ENCODE measurements at places on chromosomes 13 and 19.

GRCh38 chr13:75864718-75865117 is 228.6 kb downstream of the LMO7 start:
- DNase-seq, result no peak

- no peak for DNase-seq
Observed at GRCh38 chr19:23957660-23958281, 43.1 kb downstream of the ZNF726 start.

DNA sequence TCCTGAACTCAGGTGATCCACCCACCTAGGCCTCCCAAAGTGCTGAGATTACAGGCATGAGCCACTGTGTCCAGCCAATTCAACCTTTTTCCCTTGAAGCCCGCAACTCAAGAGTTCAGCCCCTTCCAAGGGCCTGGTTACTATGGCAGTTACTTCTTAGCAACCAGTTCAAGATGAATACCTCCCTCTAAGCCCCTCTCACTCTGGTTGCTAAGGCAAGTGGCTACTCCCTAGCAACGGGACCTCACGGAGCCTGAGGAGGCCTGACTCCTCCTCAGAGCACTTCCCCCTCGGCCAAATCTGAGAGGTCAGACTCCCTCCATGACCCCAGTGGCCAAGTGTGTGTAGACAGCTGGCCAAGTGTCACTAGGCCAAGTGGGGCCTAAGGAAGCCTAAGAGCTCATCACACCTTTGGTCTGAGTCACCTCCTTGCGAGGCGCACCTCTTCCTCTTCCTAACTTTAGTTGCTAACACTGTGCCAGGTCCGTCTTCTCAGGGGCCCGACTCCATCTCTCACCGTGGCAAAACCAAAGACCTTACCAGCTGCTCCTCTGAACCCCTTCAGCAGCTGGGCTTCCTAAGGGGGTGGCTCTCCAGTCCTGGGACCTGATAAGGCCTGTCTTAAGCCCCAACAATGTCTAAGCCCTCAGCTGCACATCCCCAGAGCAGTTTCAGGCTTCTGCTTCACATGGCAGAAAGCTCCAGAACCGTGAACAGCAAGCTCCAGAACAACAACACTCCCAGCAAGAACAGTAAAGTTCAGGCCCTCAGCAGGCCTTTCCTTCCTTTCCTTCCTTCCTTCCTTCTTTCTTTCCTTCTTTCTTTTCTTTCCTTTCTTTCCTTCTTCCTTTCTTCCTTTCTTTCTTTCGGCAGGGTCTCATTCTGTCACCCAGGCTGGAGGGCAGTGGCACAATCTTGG is 9.6 kb downstream of the CD37 start:
- no peak for DNase-seq

DNA sequence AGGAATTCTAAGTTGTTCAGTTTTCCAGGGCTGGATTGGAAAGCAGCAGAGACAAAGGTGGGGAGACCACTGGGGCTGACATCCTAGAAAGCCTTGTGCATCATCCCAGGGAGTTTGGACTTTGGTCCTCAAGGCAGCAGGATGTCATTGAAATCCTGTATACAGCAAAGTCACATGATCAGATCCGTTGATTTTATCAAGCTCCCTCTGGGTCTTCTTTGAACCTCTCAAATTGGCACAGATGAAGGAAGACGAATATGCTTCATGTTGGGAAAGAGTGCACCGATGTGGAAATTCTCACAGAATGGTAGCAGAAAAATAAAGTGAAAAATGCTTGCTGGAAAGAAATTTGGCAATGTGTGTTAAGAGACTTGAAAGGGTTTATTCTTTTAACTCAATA is 149.8 kb upstream of the TMTC4 start:
- no peak for DNase-seq

DNA sequence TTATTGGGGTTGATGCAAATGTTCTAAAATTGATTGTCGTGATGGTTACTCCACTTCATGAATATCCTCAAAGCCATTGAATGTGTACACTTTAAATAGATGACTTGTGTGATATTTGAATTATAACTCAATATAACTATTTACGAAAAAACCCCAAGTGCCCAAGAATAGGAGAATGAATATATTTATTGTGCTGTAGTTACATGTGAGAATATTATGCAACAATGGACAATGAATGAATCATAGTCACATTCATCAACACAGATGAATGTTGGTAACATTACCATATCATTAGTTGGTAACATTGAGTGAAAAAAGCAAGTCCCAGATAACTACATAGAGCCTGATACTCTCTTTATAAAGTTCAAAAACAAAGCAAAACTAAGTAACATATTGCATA is 127.8 kb upstream of the UBL3 start:
- DNase-seq, result no peak

GRCh38 chr19:46025835-46026234 is 3.0 kb upstream of the PGLYRP1 start:
- peak; percentile 50 for DNase-seq

GRCh38 chr19:19551853-19552192 is 13.8 kb downstream of the CILP2 start:
- DNase-seq, result no peak

- no peak for DNase-seq
Observed at GRCh38 chr19:51600940-51601580, 29.1 kb downstream of the SIGLEC5 start.

DNA sequence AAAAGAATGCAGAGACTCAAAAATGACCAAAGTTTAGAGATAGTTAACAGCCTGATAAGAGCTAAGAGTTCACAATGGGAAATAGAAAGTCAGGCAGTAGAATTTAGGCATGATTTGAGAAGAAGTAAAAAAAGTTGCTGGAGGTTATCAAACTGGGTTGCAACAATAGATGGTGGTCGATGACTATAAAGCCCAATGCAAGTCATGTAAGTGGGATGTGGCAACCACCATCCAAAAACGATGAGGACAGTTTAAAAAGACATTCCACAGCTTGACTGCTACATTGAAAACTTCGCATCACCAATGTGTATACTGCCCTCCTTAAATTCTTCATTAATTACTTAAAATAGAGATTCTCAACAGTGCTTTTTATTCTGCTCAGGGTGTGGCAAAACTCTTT is 19.7 kb downstream of the ELF1 start:
- DNase-seq, result peak; percentile 87

- DNase-seq, result no peak
Observed at GRCh38 chr19:4431296-4431695, 26.3 kb downstream of the UBXN6 start.

DNA sequence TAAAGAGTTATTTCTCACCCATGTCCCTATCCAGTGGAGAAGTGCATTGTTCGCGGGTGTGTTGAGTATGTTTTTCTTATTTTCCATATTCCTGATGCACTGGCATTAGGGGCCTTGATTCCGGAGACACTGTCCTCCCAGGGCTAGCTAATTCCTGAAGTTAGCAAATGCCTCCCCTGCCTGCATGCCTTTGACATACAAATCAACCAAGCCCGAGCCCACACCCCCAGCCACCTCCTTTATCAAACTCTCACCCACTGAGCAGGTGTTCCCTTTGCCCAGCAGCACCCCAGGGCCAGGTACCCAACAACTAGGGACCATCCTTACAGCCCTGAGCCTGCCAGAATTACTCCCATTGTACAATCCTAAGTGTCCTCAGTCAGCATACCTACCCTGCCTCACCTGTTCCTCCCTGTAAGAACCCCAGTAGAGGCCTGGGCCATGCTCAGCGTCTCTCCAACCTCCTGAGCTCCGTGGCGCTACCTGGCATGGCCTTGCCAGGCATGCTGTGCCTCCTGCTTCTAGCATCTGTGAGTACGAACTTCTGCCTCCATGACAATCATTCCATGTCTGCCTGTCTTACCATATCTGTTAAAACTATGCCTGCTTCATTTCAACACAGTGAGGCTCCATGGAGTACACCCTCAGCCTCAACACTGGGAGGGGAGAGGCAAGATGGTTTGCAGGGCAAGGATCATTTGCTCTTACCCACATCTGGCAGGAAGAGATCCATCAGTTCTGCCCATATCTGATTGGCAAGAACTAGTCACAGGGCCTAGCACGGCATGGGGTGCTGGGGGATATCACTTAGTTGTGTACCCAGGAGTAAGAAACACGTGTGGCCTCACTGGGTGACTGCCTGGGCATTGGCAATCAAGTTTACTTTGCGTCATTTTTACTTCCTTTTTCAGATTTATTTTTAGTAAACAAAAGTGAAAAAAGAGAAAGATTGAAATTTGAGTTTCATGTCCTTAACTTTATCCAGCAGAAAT is 203.9 kb downstream of the SHISA2 start:
- peak; percentile 64 for DNase-seq

DNA sequence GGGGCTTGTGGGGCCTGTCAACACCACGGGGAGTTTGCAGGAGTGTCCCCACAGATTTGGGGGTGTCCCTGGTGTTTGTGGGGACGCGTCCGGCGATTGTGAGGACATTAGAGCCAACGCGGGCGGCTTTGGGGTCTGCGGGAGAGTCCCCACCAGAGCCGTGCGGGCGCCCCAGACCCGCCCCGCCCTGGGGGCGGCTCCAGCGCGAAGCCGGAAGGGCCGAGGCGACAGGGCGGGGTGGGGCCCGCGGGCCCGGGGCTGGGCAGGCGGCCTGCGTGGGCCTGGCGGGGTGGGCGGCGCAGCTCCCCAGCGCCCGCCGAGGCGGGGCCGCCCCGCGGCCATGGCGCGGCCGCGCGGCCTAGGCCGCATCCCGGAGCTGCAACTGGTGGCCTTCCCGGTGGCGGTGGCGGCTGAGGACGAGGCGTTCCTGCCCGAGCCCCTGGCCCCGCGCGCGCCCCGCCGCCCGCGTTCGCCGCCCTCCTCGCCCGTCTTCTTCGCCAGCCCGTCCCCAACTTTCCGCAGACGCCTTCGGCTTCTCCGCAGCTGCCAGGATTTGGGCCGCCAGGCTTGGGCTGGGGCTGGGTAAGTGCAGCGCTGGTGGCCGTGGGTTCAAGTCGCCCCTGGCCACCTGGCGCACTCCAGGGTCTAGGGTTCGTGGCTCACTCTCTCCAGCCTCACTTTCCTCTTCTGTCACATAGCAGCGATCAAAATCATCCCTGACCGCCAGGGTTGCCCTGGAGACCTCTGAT is 10.3 kb downstream of the PDE4A start:
- DNase-seq, result peak; percentile 57

DNA sequence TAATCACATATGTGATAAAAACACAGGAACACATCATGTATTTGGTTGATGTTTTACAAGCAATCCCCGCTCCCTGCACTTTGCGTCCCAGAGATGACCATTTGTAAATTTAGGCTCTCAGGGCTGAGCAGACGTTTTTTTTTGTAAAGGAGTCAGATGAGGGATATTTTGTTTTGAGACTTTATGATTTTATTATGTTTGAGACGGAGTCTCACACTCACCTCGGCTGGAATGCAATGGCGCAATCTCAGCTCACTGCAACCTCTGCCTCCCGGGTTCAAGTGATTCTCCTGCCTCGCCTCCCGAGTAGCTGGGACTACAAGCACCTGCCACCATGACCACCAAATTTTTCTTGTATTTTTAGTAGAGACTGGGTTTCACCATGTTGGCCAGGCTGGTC is 1.4 kb downstream of the TLE6 start:
- no peak for DNase-seq

GRCh38 chr19:56639217-56639616 is 3.7 kb upstream of the SMIM17 start:
- peak; percentile 48 for DNase-seq

DNA sequence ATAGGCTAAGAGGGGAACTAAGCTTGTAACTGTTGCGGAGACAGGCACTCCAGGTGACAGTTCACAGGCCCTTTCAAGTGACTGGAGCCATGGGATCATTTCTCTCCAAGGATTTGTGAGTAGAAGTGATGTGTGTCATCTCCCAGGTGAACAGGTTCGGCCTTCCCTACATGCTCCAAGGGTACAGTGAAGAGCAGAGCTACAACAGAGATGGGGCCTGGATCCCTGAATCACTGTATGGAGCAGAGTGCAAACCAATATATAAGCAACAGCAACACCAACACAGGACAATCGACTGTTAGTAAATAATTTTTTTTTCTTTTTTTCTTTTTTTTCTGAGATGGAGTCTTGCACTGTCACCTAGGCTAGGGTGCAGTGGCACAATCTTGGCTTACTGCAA is 15.0 kb downstream of the ZSCAN18 start:
- no peak for DNase-seq

GRCh38 chr13:113207890-113208420 is 514 bp downstream of the PCID2 start:
- DNase-seq, result peak; percentile 59

DNA sequence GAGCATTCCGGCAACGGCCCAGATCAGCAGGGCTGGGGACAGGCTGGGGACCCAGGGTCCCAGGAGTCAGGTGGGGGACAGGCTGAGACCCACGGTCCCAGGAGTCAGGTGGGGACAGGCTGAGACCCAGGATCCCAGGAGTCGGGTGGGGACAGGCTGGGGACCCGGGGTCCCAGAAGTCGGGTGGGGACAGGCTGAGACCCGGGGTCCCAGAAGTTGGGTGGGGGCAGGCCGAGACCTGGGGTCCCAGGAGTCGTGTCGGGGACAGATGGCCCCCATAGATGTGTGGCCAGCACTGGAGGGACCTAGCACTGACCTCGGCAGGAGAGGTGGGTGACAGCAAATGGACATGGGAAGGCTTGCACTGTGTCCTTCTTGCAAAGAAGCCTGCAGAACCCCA is 39.7 kb upstream of the SOX1 start:
- no peak for DNase-seq

GRCh38 chr19:22622020-22622419 is 12.1 kb upstream of the ZNF492 start:
- DNase-seq, result no peak

GRCh38 chr13:113275387-113275786 is 21.7 kb upstream of the LAMP1 start:
- DNase-seq, result peak; percentile 61

- no peak for DNase-seq
Observed at GRCh38 chr19:7815325-7815724, 14.7 kb upstream of the EVI5L start.

- DNase-seq, result no peak
Observed at GRCh38 chr19:21023901-21024300, 3.4 kb downstream of the ZNF430 start.

GRCh38 chr19:12766051-12766521 is 9.3 kb downstream of the HOOK2 start:
- peak; percentile 80 for DNase-seq

GRCh38 chr19:8416796-8417195 is 3.7 kb downstream of the MARCHF2 start:
- DNase-seq, result no peak

- DNase-seq, result peak; percentile 42
Observed at GRCh38 chr19:29771708-29772414, 39.9 kb upstream of the CCNE1 start.

DNA sequence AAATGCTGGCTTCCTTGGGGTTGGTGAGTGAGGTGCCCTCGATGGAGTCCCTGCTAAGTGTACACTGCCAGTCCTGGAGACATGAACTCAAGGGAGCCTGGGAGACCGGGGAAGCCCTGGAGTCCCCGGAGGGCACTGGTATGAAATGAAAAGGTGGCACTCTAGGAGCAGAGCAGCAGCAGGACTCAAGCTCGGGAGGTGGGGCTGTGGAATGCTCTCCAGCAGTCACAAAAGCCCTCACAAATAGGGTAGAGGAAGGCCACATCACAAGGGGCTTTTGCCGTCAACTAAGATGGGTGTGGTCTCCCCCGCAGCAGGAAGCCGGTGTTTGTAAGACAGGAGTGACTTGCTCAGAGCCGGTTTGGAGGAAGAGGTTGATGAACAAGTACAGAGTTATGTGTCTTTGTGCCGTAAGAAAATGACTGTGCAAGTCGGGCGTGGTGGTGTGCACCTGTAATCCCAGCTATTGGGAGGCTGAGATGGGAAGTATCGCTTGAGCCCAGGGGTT is 19.3 kb downstream of the CCNE1 start:
- DNase-seq, result no peak

GRCh38 chr19:30666301-30666803 is 294.2 kb downstream of the ZNF536 start:
- DNase-seq, result peak; percentile 10

GRCh38 chr13:40058757-40059236 is 403.3 kb downstream of the COG6 start:
- no peak for DNase-seq

GRCh38 chr19:17424743-17425365 is 5.0 kb downstream of the MVB12A start:
- DNase-seq, result peak; percentile 59

Measured in NB4 (cell line).